Ureter (tissue), 1 donor: ENCODE measurements at places on chromosomes 11 and 22.
A peak's percentile ranks its signal among the peaks of the same experiment; 100 is the strongest.

GRCh38 chr11:60252213-60253108 is 9.5 kb upstream of the MS4A4E start:
- no peak for DNase-seq

GRCh38 chr11:67491276-67492068 is 8.6 kb downstream of the AIP start:
- DNase-seq: no peak

GRCh38 chr11:45671246-45672171 is 6.1 kb upstream of the CHST1 start:
- DNase-seq: no peak

GRCh38 chr22:43235445-43236409 is 48.8 kb upstream of the TTLL12 start:
- DNase-seq: no peak

GRCh38 chr11:70230840-70231710 is 28.0 kb downstream of the FADD start:
- no peak for DNase-seq

DNA sequence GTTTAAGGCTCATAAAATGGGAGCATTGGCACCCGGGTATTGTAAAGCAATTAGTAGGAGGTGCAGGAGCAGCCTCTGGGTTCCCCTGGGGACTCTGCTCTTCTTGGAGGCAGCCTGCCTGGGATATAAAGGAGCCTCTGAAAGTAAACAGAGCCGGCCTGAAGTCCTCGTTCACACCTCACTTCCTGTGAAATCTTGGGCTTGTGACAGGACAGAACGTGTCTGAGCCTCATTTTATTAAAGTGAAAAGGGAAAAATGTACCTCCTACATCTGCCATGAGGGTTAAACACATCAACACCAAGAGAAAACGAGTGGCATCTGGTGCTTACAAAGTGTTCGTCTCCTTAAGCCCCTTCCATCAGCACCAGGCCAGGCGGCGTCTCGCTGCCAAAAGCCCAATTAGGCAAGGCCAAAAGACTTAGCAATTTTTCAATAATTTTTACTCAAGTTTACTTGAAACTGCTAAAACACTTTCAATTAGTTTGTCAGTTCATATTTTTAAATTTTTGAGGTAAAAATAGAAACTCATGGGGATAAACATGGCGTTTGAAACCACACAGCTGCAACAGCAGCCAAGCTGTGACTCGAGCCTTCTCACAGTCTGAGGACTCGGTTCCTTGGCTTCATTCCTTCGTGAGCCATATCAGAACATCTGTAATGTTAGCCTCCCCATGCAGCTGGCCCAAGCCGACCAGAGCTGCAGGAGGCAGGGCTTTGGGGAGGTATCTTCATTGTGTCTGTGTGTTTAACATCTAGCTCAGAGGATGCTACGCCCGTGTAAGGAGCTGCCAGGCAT is 33.6 kb downstream of the MAP6 start:
- DNase-seq: peak; percentile 52
